ENCODE measurements at places on chromosomes 12 and 14.

DNA sequence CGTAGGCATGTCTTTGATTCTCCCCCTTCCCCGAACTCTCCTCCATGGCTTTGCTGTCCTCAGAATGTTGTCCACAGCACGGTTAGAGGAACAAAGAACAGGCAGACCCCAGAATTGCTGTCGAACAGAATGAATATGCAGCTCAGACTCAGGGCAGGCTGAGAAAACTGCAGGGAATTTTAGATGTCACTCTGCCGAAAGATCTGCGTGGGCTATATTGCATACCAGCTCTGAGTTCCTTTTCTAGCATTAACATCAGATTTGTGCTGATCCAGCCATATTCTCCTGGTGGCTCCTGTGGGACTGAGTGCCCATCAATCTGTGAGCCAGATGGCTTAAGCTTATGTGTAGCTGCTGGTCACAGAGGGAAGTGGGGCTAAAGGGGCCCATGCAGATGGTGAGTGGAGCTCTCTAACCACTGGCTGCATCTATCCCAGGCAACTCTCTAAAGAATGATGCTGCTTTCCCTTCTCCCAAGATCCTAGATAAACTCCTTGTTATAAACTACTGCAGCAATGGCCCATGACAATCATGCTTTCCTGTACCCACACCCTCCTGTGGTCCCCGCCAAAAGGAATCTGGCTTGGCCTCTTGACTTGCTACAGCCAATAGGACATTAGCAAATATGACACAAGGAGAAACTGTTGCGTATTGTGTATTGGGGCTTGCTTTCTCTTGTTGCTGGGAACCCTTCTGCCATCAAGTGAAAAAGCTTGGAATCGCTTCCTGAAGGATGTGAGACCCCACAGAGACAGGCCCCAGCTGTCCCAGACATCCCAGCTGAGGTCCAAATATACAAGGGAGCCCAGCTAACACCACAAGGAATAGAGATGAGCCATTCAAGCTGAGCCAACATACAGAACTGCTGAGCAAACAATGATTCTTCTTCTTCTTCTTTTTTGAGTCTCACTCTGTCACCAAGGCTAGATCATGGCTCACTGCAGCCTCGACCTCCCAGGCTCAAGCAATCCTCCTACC lies 101.3 kb downstream of the FOXN3 start:
- no peak for DNase-seq

GRCh38 chr12:106030210-106031071 lies 108.3 kb downstream of the NUAK1 start:
- DNase-seq = peak; percentile 97

GRCh38 chr12:52372216-52373154 lies 5.2 kb upstream of the KRT85 start:
- DNase-seq = peak; percentile 75

GRCh38 chr14:84343656-84344055 lies 1186.3 kb upstream of the FLRT2 start:
- DNase-seq = no peak

- no peak for DNase-seq
Observed at GRCh38 chr12:28424965-28425364, 234.7 kb downstream of the CCDC91 start.

DNA sequence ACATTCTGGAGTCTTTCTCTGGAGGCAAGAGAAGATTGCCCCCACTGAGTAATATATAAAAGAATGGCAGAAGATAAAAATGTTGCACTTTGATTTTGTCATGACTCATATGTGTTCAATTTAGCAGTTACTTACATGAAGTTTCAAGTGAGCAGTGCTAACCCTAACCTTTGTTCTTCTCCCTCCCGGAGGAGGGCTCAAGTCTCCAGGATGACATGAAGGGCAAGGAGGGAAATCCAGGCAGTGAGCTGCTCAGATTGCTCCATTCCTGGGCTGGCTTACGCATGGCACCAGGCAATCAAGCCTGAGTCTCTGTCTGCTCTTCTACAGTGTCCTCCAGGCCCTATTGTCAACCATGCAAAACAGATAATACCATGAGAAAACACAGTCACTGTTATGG lies 322.3 kb downstream of the DUSP6 start:
- DNase-seq = no peak

DNA sequence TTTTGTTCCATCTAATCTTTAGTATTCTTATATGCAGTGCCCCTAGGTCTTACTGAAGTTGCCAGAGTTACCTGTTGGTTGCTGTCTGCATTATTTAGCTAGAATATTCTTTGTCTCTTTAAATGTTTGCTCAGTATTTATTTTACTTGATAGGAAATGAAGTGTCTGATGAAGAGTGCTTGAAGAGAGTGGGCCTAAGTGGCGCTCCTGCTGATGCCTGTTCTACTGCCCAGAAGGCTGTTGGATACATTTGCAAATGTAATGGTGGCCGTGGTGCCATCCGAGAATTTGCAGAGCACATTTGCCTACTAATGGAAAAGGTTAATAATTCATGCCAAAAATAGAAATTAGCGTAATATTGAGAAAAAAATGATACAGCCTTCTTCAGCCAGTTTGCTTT lies 18.9 kb downstream of the CMAS start:
- DNase-seq = no peak

GRCh38 chr12:41026151-41026550 lies 162.0 kb upstream of the PDZRN4 start:
- no peak for DNase-seq

Measured in AG09309 (cell line).